HCT116 (cell line): ENCODE measurements at places on chromosomes 4 and X. TPM values are rescaled to one million over a fixed set of nuclear protein-coding genes. Genes with fewer than 3 reads are reported as not detected.

The TMSB15B gene
- 0.39 TPM for total RNA-seq

The BANK1 gene
- total RNA-seq, result 2.4 TPM

DNA sequence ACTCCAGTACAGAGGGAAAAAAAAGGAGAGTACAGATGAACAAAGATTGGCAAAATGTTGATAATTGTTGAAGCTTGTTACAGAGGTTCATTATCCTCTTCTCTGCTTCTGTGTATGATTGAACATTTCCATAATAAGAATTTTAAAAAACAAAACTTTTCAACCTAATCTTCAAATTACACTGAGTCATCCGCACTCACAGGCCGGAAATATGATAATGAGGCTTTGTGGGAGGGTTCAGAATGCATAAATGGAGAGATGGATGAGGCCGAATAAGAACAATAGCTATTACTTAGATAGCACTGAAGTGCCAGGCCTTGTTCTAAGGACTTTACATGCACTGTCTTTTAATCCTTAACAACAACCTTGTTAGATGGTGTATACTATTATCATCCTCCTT, 4.6 kb upstream of the ERCC6L start:
- no peak for DNase-seq

- no peak for DNase-seq
Observed at GRCh38 chr4:94408549-94409374, 43.0 kb upstream of the PDLIM5 start.

DNA sequence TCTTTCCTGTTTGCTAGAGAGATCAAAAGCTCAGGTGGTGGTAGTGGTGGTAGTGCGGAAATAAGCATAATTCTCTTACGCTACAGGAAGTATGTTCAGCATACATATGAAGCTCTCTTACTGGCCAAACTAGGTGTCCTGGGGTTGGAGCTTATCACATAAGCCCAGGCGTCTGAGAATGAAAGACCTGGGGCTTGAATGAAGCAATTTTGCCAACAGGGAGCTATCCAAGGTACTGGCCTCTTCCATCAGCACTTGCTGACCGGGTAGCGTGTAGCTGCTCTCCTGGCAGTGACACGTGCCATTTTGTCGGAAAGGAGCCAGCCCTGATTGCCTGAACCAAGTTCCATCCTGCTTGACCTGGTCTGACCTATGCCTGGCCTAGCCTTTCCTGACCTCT, 65.9 kb upstream of the HPF1 start:
- DNase-seq, result no peak

DNA sequence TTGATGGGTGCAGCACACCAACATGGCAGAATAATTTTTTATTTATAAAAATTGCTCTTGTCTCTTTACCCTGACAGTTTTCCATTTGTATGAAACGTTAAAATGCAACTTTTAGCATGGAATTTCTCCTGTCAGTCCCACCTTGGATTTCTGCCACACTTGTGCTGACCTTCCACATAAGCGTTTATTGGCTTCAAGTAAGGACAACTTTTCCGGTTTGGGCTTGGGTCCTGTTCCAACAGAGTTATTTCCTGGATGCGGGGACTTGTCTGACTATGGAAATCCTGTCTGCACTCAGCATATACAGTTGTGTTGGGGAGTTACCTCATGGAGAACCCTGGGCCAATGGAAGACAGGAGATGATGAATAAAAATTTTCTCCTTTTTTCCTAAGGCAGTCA, 294.7 kb downstream of the NAF1 start:
- no peak for DNase-seq

DNA sequence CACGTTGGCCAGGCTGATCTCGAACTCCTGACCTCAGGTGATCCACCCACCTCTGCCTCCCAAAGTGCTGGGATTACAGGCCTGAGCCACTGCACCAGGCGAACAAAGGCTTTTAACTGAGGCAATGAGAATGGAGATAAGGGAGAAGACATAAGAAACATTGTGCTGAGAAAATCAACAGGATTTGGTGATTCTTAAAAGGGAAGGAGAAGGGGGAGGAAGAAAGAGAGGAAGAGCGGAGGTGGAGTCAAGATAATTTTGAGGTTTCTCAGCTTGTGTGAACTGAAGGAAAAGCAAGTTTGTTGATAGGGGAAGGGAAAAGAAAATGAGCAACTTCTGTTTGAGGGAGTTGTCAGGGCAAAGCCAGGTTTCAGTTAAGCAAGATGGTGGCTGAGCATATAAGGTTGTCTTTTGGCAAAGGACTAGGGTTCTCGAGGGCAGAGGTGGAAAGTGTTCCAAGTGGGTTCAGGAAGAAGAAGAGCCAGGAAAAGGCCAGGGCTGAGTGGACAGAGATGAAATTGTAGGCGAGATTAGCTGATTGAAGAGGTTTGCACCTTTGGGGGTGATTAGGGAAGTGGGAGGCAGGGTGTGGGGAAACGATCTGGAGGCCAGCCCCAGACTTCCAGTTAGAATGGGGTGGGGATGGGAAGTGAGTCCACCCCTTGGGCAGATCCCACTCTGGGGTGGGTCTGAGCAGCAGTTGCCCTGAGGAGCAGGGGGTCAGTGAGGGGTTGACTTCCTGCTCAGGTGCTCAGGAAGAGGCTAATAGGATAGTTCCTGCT, 7.8 kb downstream of the DOCK11 start:
- DNase-seq, result no peak

DNA sequence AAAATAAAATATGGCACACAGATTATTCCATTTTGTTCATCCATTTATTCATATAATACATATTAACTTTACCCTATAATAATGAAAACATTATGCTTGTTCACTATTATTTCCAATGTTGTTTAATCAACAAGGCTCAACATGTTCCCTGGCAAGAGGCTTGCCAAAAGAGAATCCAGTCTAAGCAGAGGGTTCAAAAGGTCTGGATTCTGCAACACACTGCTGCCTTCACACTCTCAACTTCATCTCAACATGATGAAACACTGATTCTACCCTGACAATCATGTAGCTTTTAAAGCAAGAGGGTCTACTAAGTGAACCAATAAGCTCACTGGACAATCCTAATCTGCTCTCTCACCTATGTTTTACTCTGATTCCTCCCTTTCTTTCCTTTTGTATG, 101.1 kb downstream of the MID1 start:
- no peak for DNase-seq

GRCh38 chr4:8547108-8547911, 32.9 kb upstream of the GPR78 start:
- DNase-seq, result peak; percentile 56
